ENCODE measurements at places on chromosomes 16 and 17.

GRCh38 chr17:61669522-61669921 is 78.5 kb upstream of the NACA2 start:
- no peak for DNase-seq

- no peak for DNase-seq
Measured at GRCh38 chr17:8964801-8965393, 610 bp downstream of the PIK3R5 start.

DNA sequence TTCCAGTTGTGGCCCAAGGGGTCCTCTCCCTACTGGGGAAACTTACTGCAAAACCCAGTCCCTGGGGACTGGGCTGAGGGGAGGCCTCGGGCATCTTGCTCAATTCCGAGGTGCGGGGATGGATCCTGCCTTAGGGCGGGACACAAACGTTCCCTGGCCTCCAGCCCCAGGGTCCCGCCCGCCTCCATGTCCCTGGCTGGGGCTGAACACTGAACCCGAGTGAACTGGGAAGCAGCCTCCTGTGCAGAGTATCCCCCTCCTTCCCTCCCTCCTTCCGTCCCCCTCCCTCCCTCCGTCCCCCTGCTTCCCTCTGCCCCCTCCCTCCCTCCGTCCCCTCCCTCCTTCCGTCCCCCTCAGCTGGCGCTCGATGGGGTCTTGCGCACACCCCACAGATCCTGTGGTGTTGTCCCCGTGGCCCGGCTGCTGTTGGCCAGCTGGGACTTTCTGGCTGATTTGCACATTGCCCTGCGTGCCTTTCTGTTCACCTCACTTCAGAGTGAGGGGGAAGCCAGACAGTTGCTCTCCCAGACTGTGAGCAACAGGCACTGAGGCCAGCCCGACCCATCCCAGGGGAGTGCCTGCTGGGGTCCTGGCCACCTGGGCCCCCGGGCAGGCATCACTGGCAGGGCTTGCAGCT is 5.5 kb downstream of the TRAF7 start:
- DNase-seq, result no peak

GRCh38 chr17:12729086-12729485 is 60.2 kb upstream of the ARHGAP44 start:
- DNase-seq, result no peak

- DNase-seq, result no peak
Measured at GRCh38 chr17:18356624-18357023, 6.7 kb downstream of the SHMT1 start.

- DNase-seq, result no peak
Measured at GRCh38 chr16:276426-277077, 808 bp upstream of the RGS11 start.

GRCh38 chr16:57574086-57574485 is 31.6 kb downstream of the ADGRG5 start:
- DNase-seq, result no peak

GRCh38 chr17:45414990-45415881 is 17.4 kb downstream of the ARHGAP27 start:
- no peak for DNase-seq

DNA sequence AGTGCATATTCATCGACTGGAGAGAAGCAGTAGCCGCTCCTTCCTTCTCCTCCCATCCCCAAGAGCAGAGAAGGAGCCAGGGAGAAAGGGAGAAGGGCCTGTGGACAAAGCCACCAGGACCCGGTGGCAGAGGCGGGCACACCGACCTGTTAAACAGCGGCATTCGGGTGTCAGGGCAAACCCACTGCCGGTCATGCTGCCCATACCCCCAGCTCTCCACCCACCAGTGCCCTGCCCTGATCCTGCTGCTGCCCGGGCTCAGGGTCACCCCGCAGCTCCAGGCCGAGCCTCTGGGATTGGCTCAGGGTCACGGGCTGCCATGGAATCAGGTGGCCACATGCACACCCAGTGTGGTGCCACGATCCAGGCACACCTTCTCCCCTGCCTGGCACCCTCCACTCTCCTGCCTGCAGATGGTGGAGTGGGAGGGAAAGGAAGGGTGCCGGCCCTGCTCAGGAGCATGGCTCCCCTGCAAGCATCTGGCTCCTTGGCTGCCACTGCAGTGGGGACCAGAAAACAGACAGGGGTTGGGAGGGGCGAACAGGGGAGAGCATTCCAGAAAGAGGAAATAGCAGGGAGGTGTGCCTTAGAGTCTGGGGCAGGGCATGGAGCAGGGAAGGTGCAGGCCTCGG is 18.3 kb upstream of the RASD1 start:
- no peak for DNase-seq

DNA sequence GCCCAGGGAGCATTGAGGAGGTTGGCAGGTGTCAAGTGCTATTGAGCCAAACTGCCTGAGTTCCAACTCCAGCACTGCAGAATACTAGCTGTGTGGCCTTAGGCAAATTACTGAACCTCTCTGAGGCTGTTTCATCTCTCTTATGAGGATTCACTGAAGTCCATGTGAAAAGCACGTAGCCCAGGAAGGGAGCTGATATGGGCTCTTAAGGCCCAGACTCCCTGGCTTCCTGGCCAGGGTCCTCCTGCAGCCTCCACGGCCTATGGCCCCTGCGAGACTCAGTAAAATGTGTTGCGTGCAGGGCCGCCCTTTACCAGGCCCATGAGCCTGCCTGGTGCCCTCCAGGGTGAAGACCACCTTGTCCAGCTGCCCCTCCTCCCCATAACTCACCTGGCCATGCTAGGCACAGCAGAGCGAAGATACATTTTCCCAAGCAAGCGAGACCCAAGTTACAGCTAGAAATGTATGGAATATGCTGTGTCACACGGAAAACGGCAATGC is 133.7 kb upstream of the TNRC6C start:
- DNase-seq, result no peak

- no peak for DNase-seq
Measured at GRCh38 chr16:23498863-23499262, 11.4 kb downstream of the GGA2 start.

GRCh38 chr17:40511136-40511535 is 9.7 kb upstream of the TNS4 start:
- no peak for DNase-seq

GRCh38 chr17:38568845-38569510 is 36.8 kb downstream of the SRCIN1 start:
- DNase-seq, result no peak

DNA sequence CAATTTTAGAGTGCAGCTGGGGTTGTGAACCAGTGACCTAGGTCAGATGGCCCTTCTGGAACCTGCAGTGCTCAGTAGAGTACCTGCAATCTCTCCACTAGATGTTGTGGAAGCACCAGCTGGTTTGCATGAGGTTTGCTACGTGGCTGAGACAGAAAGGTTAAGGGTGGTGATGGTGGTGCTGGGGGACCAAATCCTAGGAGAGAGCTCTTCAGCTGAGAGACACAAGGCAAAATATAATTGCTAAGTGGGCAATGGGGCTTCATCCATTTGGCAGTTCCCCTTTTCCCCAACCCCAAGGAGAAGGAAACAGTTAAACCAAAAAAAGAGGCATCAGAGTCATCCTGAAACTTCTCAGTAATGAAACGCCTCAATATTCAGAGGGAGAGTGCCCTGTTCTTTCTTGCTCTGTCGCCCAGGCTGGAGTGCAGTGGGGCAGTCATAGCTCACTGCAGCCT is 13.9 kb downstream of the ITPRIPL2 start:
- no peak for DNase-seq

GRCh38 chr16:46787909-46788308 is 39.8 kb upstream of the MYLK3 start:
- DNase-seq, result no peak

DNA sequence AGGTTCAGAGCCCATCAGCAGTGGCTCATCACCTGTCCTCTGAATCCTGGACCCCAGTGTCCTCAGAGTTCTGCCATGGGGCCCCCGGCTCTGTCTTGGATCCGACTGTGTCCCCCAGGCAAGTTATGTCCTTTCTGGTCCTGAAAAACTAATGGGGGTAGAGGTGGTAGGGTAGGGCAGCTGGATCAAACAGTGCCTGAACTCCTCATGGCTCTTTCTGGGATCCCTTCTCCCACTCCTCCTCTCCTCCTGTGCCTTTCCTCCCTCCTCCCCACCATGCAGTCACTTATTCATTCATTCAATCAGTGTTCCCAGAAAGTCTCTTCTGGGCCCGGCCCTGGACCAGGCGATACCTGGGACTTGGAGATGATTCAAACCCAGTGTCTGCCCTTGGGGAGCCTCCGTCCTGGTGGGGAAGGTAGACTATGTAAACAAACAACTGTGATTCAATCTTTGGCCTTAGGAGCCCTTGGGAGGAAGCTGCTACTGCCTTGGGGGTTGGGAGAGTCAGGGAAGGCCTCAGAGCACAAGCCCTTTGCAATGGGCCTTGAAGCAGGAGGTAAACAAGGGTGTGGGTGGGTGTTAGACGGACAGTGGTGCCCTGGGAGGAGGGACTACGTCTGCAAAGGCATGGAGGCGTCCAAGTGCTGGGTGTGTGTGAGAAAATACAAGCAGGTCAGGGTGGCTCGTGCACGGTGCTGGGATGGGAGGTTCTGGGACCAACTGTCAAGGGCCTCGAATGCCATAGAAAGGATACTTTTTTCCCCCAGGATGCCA is 6.4 kb upstream of the FAM83G start:
- DNase-seq, result no peak

- DNase-seq, result no peak
Measured at GRCh38 chr17:7849751-7850504, 4.9 kb upstream of the TMEM88 start.

GRCh38 chr17:46180892-46181274 is 12.3 kb downstream of the KANSL1 start:
- DNase-seq, result no peak

DNA sequence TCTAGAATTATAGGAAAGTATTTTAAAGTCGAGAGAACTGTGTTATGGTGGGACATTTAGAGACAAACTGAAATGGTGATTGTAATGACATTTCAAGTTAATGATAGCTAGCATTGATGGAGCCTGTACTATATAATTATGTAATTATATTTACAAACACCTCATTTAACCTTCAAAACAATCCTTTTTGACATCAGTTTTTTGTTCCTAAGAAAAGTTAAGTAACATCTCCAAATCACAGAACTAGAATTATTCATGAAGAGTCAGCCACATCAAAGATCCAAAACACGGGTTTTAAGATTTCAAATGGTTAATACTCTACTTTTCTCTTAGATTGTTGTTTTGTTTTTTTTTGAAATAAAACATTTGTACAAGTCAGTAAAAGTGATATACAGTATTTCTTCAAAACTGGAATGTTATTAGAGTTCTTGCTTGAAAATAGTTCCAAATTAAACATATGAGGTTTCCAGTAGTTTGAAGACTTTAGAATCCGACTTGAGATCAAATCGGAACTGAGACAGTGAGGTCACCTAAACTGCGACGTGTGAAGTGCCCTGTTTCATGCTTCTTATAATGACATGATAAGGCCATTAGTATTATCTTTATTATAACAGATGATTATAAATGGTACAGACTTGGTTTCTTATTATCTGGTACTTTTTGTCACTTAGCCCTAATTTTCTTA is 264.9 kb upstream of the TBX2 start:
- no peak for DNase-seq

GRCh38 chr16:54443352-54443751 is 156.8 kb upstream of the IRX3 start:
- no peak for DNase-seq

DNA sequence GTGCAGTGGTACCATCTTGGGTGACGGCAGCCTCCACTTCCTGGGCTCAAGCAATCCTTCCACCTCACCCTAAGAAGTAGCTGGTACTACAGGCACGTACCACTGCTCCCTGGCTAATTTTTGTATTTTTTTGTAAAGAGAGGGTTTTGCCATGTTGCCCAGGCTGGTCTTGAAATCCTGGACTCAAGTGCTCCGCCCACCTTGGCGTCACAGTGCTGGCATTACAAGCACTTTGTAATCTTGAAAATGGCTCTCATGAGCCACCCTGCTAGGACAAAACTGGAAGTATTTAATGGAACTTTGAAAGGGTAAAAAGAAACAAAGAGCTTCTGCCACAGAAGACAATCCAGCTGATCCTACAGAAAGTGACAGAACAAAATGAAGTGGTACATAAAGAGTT is 9.2 kb downstream of the SUMO2 start:
- no peak for DNase-seq

DNA sequence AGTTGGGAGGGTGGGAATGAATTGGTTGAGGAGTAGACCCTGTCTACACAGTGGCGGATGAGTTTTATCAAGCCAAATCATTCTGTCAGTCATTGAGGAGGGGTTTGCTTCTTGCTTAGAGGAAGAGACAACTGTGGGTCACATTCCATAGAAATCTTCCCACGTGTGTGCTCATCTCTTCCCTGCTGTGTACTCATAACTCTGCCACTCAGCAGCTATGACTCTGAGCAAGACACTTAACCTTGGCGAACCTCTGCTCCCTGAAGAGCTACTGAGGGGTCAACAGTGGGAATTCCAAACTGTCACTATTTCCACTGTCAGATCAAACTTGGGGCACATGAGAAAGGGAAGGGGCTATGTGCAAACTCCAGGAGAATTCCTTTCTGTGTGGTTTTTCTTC is 72.6 kb upstream of the COX10 start:
- DNase-seq, result no peak

- no peak for DNase-seq
Measured at GRCh38 chr17:47816947-47817346, 4.6 kb downstream of the OSBPL7 start.

DNA sequence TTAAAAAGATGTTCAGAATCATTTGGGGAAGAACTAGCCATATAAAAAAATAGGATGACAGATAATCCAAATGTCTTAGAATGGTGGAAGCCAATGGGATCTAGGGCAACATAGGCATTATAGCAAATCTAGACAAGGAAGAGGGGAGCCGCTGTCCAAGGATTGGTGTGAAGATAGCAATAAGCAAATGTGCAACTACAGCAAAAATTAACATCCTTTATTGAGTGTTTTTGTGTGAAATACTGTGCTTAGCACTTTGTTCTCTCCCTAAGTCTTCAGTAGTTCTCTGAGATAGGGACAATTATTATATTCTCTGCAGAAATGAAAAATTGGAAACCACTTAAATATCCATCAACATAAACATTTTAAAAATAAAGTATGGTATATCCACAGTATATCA is 177.0 kb downstream of the PHKB start:
- DNase-seq, result no peak

DNA sequence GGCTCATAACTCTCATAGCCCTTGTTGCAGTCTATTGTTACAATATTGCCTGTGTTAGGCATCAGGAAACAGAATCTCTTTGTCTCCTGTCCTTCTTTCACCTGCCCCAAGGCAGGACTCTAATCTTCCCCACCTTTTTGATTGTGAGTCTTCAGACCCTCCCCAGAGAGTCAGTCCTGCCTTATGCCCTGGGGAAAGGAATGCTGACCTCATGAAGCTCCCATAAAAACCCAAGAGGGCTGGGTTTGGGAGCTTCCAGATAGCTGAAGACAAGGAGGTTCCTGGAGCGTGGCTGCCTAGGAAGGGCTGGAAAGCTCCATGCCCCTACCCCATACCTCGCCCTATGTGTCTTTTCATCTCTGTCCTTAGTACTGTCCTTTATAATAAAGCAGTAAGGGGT is 688.8 kb downstream of the WWOX start:
- no peak for DNase-seq

- no peak for DNase-seq
Measured at GRCh38 chr17:17200831-17201230, 5.3 kb downstream of the PLD6 start.

GRCh38 chr16:19850131-19850817 is 34.4 kb downstream of the GPRC5B start:
- no peak for DNase-seq

Data from NCI-H1048 (cell line).